Airway epithelial cell (primary cell): ENCODE measurements at places on chromosomes 2 and 18. TPM values are rescaled to one million over a fixed set of nuclear protein-coding genes. Genes with fewer than 3 reads are reported as not detected.

The TUBA3E gene
- not detected in 2 replicates for total RNA-seq

The TMEM178A gene
- total RNA-seq = 0.21 and 0.56 TPM in 2 replicates

The VWA3B gene
- not detected in 2 replicates for total RNA-seq

The SH2D6 gene
- not detected in 2 replicates for total RNA-seq

The KCNF1 gene
- 0.35 TPM in 1 of 2 replicates, not detected in the other for total RNA-seq

The DAPL1 gene
- total RNA-seq = 2.5 and 11.3 TPM in 2 replicates

The ZAP70 gene
- not detected in 2 replicates for total RNA-seq

The TMEM247 gene
- total RNA-seq = not detected in 2 replicates

The LPIN2 gene
- total RNA-seq = 3.6 and 4.4 TPM in 2 replicates

The SKA1 gene
- total RNA-seq = 6.5 and 12.6 TPM in 2 replicates

The REEP1 gene
- total RNA-seq = 0.14 TPM in 1 of 2 replicates, not detected in the other

The CYP27A1 gene
- 0.37 and 0.56 TPM in 2 replicates for total RNA-seq

The EMILIN2 gene
- total RNA-seq = 1.1 and 1.4 TPM in 2 replicates

The PARD3B gene
- total RNA-seq = 0.46 and 1.6 TPM in 2 replicates

The MROH2A gene
- not detected in 2 replicates for total RNA-seq

The CYRIA gene
- 0.84 and 1.1 TPM in 2 replicates for total RNA-seq

The L3MBTL4 gene
- total RNA-seq = 0.05 and 0.07 TPM in 2 replicates

The EPB41L5 gene
- total RNA-seq = 19.6 and 25.0 TPM in 2 replicates

The MRO gene
- not detected in 2 replicates for total RNA-seq

The SLC9A2 gene
- total RNA-seq = 0.07 TPM in 1 of 2 replicates, not detected in the other

The LTBP1 gene
- total RNA-seq = 37.7 and 45.5 TPM in 2 replicates

The GDF7 gene
- total RNA-seq = 0.07 and 0.14 TPM in 2 replicates
